ENCODE measurements at places on chromosomes 4 and X. TPM values are rescaled to one million over a fixed set of nuclear protein-coding genes. Genes with fewer than 3 reads are reported as not detected.

Gene ZNF518B
- 18.3 TPM for total RNA-seq

Gene TLR7
- total RNA-seq: not detected

Gene TBX22
- not detected for total RNA-seq

Gene REELD1
- total RNA-seq: not detected

Gene SPIN2A
- 0.07 TPM for total RNA-seq

Gene GPR34
- not detected for total RNA-seq

Gene BTK
- not detected for total RNA-seq

Gene XAGE1A
- not detected for total RNA-seq

Gene TMPRSS11E
- 10.4 TPM for total RNA-seq

Gene MGAT4D
- total RNA-seq: not detected

Gene ATOH1
- total RNA-seq: not detected

Gene TCP11X2
- total RNA-seq: not detected

Gene RHOXF1
- total RNA-seq: not detected

Gene FIP1L1
- 39.8 TPM for total RNA-seq
